NCI-H1092 treated with DMSO at 0.1 percent for 48 hours (cell line): ENCODE measurements at places on chromosomes 2 and 18.

DNA sequence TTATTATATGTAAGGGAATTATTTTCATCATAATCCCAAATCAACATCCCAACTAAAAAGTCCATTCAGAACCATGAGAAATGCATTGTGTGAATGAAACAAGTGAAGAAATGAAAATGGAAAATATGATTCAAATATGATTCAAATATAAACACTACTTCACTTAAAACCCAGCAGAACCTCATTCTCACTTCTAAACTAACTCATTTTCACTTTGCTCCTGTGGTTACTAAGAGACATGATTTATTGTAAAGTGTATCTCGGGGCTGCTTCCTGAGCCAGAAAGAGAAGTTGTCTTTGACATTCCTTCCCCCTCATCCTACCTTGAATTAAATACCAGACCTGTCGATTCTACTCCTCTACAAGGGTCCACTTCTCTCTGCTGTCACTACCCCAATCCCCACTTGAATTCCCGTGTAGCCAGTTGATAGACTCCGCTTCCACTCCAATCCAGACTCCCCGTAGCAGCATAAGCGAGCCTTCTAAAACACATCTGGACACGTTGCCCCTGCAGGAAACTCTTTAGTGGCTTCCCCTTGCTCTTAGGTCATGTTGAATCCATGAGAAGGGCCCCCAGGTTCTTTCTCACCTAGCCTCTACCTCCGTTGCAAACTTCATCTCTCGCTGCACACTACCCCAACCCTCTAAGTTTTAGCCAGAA lies 697.0 kb upstream of the ID2 start:
- DNase-seq: no peak

- DNase-seq: no peak
Measured at GRCh38 chr18:78738076-78738690, 241.4 kb upstream of the SALL3 start.

- DNase-seq: no peak
Measured at GRCh38 chr2:184769686-184770085, 171.4 kb downstream of the ZNF804A start.

DNA sequence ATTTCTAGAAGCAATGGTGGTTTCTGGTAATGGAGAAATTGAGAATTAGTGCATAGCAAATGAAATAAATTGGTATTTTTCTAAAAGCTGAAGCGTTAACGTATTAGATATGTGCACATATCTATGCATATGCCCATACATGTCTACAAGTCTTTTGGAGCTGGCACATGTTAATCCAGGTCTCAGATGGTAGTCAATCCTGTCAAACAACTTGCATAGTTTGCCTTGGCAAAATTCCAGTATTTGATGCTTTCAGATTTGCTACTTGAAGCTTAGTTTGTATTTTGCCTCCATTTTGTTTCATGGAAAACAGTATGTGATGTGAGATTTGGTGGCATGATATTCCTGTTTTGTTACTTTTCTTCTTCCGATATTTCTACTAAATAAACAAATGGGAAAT lies 304.6 kb downstream of the PARD3B start:
- DNase-seq: no peak

DNA sequence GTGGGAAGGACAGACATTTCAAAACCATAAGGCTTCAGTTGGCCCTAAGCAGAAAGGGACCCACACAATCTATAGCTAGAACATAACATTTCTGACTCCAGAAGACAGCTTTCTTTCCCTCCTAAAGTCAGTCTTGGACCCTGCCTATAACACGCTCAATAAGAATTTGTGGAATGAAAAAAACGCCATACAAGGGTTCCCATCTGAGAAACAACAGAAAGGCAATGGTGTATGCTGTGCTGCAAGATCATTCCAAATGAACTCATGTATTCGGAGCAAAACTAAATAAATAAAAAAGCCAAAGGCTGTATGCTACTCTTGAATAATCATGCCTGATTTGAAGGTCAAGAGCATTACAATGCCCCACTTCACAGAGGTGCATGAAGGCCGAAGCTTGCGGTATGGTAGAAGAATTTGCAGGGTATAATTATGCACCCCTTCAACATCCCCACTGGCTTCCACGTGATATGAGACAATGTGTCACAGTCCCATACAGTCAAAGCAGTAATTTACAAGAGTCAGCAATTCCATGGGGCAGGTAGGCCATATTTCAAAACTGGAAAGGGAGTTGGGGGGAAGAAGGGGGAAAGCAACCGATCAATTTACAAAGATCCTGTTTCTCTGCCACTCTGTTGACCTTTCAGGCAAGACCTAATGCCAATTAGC lies 61.4 kb upstream of the SLC14A2 start:
- DNase-seq: no peak

DNA sequence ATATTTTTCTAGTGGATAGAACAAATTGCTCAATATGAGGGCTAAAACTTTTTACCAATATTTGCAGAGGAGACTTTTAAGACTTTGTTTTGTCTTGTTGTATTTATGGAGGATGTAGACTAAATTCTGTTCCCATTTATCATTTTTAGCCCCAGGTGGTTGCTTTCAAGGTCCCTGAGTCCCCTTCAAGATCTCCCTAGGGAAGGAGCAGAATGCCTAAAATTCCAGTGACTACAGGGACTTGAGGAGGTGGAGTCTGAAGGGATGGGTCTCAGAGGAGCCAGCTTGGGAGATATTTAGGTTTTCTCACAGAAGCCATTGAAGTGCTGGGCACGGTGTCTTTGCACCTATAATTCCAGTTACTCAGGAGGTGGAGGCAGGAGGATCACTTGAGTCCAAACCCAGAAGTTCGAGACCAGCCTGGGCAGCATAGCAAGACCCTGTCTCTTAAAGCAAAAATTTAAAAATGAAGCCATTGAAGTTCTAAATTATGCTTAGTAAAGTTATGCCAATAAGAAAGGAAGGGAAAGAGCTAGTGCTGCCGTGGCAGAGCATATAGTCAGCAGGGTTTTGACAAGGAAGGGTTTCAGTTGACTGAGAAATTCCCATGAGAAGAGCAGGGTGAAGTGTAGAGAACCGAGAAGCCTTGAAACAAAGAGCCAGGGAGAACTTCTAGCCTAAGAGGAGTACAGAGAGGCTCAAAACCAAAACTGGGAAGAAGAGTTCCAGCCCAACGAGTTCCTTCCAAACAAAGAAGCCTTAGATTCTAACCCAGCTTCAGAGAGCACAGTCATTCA lies 43.4 kb downstream of the COMMD1 start:
- DNase-seq: no peak

DNA sequence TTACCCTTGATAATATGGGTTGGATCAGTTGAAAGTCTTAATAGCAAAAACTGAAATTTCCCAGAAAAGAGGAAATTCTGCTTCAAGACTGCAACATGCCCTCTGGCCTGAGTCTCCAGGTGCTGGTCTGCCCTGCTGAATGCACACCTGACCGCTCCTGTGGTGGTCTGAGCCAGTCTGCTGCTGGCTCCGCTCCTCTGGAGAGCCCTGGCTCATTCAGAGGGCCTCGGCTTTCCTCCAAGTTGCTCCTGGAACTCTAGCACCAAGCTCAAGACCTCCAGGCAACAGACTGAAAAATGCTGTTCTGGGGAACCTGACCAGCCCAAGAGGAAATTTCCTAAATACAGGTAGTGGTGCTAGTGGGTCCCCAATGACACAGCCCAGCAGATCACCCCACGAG lies 64.8 kb downstream of the DIPK1C start:
- DNase-seq: no peak

DNA sequence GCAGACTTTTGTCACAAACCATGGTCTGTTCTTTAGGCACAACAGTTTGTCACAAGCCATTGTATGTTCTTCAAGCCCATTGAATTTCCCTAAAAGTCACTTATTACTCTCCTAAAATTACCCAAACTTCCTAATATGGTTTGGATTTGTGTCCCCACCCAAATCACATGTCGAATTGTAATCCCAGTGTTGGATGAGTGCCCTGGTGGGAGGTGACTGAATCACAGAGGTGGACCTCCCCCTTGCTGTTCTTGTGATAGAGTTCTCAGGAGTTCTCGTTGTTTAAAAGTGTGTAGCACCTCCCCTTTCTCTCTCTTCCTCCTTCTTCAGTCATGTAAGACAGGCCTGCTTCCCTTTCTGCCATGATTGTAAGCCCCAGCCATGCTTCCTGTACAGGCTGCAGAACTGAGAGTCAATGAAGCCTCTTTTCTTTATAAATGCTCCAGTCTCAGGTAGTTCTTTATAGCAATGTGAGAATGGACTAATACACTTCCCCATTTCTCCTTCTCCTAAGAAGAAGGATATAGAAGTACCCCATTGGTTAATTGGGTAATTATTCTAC lies 11.2 kb upstream of the GYPC start:
- DNase-seq: no peak

- no peak for DNase-seq
Measured at GRCh38 chr2:218618102-218618860, 10.6 kb downstream of the PLCD4 start.

DNA sequence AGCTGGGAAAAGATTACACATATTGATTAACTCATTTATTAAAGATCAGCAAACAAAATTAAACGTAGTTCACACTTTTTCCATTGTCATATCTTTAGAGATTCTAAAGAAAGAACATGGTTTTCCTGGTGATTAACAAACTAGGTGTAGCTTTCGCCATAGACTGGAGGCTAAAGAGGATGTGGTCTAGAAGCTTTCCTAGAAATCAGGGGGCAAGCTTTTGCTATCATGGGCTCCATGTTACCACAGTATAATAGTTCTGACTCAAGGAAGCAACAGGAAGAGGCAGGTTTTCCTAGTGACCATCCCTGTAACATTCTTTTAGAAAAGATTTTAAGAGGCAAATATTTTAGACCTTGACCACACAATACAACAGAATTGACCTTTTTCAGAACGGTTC lies 232.7 kb downstream of the METTL4 start:
- no peak for DNase-seq

DNA sequence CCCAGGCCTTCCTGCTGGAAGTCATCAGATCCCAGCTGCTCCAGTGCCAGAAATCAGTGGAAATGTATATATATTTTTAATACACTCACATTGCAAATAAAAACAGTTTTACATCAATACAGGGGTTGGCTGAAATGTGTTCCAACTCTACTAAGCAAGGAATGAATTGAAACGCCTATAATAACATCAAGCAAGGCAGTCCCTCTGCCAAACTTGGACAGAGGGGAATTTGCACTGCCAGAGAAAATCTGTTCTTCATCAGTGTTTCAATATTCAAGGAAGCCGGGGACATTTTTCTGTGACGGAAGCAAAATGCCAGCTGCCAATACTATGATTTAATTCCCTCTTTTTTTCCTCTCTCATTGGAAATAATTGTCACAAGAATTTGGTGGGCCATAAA lies 335.3 kb downstream of the TNS1 start:
- DNase-seq: no peak

GRCh38 chr2:191625016-191625415 lies 52.9 kb upstream of the NABP1 start:
- DNase-seq: no peak

DNA sequence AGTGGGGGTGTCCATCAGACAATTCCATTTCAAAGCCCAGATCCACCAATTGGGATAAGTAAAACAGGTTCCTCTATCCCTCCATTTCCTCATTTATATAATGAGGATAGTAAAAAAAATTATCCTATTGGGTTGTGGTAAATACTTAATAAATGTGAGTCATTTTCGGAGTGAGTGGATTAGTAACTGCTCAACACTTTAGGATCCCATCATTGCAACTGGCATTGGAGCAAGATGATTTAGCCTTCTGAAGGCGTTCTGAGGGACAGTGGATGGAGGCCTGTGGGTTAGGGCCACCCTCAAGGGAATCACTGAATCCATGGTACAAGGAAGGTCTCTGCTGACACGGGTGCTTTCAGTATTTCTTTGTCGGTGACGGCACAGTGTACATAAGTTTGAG lies 108.6 kb upstream of the FZD7 start:
- DNase-seq: no peak

DNA sequence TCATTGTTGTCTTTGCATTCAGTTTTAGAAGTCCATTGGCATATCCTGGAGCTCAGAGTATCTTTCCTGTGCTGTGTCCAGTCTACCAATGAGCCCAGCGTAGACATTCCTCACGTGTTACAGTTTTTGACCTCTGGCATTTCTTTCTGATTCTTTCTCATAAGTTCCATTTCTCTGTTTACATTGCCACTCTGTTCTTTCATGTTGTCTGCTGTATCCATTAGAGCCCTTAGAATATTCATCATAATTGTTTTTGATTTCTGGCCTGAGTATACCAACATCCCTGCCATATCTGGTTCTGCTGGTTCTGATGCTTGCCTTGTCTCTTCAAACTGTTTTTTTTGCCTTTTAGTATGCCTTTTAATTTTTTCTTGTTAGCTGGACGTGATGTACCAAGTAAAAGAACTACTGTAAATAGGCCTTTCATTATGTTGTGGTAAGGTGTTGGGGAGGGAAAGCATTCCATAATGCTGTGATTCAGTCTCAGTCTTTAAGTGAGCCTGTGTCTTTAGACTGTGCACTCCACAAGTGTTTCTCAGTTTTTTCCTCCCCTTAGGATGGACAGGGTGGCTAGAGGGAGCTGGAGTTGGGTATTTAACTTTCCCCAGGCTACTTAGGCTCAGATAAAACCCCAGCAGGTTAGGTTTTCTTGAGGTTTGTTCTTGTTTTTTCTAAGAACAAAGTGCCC lies 35.6 kb downstream of the CEP192 start:
- no peak for DNase-seq

DNA sequence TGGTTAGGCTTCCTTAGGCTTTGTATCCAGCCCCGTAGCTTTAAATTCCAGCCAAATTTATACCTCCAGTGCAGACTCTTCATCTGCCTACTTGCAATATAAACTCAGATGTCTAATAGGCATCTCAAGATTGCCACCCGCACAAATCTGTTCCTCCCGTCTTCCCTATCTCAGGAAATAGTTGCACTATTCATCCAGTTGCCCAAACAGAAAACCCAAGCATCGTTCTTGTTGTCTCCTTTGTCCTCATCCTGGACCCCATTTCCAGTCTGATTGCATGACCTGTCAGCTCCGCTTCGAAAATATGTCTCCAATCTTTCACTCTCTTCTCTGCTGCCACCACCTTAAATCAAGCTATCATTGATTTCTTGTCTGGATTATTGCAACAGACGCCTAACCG lies 2.3 kb downstream of the FKBP1B start:
- DNase-seq: no peak

DNA sequence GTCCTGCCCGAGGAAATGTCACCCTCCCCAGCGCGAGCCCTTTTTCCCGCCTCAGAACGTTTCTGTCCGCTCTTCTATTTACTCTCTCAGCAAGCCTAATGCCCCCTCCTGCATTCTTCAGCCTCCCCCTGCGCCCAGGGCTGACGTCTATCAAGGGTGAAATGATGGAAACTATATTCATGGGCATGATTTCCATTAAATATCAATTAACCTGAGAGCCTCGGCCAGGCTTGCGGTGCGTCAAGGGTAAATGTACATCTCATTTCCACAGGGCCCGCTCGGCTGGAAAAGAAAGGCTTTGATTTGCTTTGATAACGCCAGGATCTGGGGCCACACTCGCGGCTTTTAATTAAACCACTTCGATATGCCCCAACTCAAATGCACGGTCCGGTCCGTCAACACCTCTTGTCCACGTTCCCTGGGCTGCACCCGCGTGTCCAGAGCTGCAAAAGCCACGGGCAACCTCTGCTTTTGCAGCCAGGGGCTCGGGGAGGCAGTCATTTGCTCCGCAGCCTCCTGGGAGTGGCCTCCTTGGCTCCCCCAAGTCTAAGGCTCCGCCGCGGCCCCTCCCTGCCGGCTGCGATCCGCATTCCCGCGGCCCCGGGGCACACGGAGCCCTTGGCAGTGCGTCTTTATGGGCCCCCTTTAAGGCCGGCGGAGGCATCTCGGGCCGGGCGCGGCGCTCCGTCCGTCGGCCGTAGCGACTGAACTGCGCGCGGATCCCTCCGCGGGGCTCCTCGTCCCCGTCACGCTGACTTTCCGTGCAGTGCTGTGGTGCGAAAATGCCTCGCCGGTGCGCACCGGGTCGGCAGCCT lies at the start of gene HOXD8:
Gene HOXD8, plus strand, starts transcription at position 724 of the 815 bp plus-strand sequence. CDS start 662 bp downstream, outside the sequence.
- DNase-seq: no peak

GRCh38 chr2:49288902-49289700 lies 134.8 kb upstream of the FSHR start:
- DNase-seq: no peak
